ENCODE measurements at places on chromosomes 1 and 21. TPM values are rescaled to one million over a fixed set of nuclear protein-coding genes. Genes with fewer than 3 reads are reported as not detected.

HTR1D gene
- not detected for total RNA-seq

F5 gene
- total RNA-seq = 3.9 TPM

DNA sequence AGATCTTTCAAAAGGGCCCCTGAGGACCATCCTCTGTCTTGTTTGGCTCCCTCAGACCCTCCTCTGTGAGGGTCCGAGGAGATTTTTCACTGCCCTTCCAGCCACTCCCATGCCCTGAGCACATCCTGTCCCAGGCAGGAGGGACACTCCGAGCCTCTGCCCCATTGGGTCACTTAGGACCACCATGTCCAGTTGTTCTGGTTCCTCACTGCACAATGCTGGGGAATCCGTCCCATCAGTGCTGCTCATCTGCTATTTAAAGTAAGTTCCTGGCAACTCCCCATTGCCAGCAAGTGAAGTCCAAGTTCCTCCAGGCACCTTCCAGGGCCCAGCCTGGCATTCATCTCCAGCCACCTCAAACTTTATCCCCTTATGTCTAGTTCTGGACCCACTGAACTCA lies 117.5 kb upstream of the GRIK3 start:
- no peaks in the 10 kb centered on the region for H3K4me1 ChIP-seq
- H3K27ac ChIP-seq = no peak overlapping the region
- H3K36me3 ChIP-seq = no peaks in the 10 kb centered on the region
- no peak overlapping the region for H3K4me3 ChIP-seq
- peak; percentile 16 for DNase-seq

ORC1 gene
- total RNA-seq = 1.7 TPM

DNA sequence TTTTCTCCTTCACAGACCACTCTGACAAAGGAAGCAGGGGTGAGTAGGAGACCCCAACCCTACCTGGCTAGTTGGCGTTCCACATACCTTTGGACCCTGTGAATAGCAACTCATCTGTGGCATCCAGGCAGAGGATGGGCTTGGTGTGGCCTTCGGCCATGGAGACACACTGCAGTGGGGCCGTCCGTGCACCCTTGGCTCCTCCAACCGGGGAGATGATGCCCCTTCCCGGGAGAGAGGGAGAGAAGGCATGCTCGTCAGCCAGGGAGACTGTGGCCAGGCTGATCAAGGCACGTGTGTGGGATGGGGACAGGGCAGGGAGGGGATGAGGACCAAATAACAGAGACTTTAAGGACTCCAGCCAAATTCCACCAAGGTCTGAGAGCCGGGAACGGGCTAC lies 42.6 kb downstream of the KIF21B start:
- no peak overlapping the region for H3K4me3 ChIP-seq
- H3K27me3 ChIP-seq = no peaks in the 10 kb centered on the region
- no peak overlapping the region for H3K27ac ChIP-seq
- no peak for DNase-seq

ADGRB2 gene
- 3.9 TPM for total RNA-seq

- peak overlapping the region; percentile 98 for H3K4me3 ChIP-seq
- H3K27me3 ChIP-seq = no peaks in the 10 kb centered on the region
- H3K36me3 ChIP-seq = no peaks in the 10 kb centered on the region
- H3K4me1 ChIP-seq = peaks cover 24% of the 10 kb centered on the region
These were observed 1.1 kb downstream of the TTC3 start for GRCh38 chr21:37074197-37074510.

DNA sequence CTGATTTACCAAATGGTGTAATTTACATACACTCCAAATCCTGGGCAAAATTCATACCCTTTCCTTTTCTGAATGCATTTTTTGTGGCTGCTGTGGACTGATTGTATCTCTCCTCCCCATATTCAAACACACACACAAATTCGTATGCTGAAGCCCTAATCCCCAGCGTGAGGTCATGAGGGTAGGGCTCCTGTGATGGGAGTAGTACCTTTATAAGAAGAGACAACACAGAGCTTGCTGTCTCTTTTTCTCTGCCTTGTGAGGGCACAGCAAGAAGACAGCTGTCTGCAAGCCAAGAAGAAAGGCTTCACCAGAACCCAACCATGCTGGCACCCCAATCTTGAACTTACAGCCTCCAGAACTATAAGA lies 24.4 kb downstream of the DUSP10 start:
- H3K27ac ChIP-seq = peak overlapping the region; percentile 54
- peaks cover 22% of the 10 kb centered on the region for H3K4me1 ChIP-seq
- H3K27me3 ChIP-seq = no peaks in the 10 kb centered on the region
- H3K4me3 ChIP-seq = no peak overlapping the region
- H3K36me3 ChIP-seq = no peaks in the 10 kb centered on the region
- no peak for DNase-seq

REG4 gene
- total RNA-seq = not detected

DNA sequence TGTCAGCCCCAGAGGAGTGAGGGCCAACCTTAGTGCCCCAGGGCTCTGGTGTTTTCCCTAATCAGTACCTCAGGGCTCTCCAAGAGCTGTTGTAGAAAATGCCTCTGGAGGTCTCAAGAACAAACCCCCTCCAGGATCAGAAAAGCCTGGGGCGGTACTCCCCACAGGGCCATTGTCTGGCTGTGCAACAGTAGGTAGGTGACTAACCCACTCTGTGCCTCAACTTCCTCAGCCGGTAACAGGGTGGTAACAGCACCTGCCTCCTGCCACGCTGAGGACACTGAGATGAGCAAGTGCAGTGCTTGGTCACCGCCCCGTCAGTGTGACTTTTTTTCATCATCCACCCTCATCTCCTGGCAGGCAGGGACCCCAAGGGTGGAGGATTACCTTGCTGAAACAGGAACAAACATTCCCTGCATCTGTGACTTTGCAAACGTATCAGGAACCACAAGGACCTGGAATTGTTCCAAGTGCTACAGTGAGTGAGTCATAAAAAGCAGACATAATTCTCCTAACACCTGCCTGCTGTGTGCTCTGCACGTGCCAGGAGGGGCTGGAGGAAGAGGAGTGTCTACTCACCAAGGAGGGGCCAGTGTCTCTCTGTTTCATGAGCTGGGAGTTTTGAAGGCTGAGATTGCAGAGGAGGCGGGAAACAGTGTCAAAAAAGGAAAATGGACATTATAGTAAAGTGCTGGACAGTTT lies 440.8 kb downstream of the NPHP4 start:
- H3K27me3 ChIP-seq = no peaks in the 10 kb centered on the region
- no peak overlapping the region for H3K27ac ChIP-seq
- peak; percentile 64 for DNase-seq
- H3K4me3 ChIP-seq = no peak overlapping the region
- no peaks in the 10 kb centered on the region for H3K4me1 ChIP-seq

GRCh38 chr1:16605532-16606505 lies 7.5 kb downstream of the NBPF1 start:
- H3K4me3 ChIP-seq = no peak overlapping the region
- no peak overlapping the region for H3K27ac ChIP-seq
- peak; percentile 88 for DNase-seq
- H3K36me3 ChIP-seq = no peaks in the 10 kb centered on the region

DPH2 gene
- 15.2 TPM for total RNA-seq

DNA sequence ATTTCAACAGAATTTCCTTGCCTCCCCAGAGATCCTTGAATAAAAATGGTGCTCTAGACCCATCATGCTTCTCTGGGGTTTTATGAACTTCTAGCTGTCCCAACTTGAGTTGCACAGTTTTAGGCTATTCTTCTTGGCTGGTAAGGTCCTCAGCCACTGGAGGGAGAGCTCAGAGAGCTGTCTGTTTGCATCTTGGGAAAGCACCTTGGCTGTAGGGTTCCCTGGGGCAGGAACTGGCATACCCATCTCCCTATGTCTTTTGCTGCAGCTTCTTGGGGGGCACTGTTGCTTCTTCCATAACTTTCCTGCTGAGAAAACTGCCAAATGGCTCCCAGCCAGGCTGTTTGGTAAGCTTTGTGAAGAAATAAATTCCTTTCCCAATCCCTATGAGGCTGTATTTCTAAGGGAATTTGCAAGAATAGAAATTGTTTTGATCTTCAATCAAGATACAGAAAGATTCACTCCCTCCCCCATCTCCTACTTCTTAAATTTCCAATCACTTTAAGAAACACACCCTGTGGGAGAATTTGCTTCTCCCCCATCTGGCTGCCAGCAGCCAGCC lies 8.2 kb upstream of the FMOD start:
- H3K4me3 ChIP-seq = no peak overlapping the region
- no peaks in the 10 kb centered on the region for H3K36me3 ChIP-seq
- peak overlapping the region; percentile 13 for H3K27ac ChIP-seq
- H3K27me3 ChIP-seq = no peaks in the 10 kb centered on the region
- no peak for DNase-seq

CD160 gene
- 0.49 TPM for total RNA-seq

DNA sequence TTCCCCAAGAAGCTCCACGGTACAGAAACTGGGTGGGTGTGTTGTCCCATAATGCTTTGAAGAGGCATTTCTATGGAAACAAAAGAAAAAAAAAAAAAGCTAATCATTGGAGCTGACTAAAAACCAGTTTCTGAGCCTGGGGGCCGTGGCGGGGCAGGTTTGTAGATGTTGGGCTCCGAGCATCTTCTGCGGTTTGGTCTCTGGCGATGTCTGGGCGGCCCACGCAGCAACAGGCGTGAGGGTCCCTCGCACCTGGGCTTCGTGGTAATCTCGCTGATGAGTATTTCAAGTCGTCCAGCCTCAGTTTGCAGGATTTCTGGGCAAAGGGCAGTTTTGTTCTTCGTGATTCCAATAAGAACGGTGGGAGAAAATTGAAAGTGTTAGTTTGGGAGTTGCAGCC lies 6.8 kb downstream of the TP73 start:
- DNase-seq = no peak
- H3K4me1 ChIP-seq = no peaks in the 10 kb centered on the region
- no peaks in the 10 kb centered on the region for H3K36me3 ChIP-seq
- no peaks in the 10 kb centered on the region for H3K27me3 ChIP-seq
- no peak overlapping the region for H3K4me3 ChIP-seq
- H3K27ac ChIP-seq = no peak overlapping the region

GRCh38 chr1:170114906-170115305 lies 30.9 kb upstream of the NTMT2 start:
- no peak for DNase-seq
- H3K27me3 ChIP-seq = no peaks in the 10 kb centered on the region
- H3K4me3 ChIP-seq = no peak overlapping the region
- H3K4me1 ChIP-seq = no peaks in the 10 kb centered on the region

E2F2 gene
- 2.9 TPM for total RNA-seq

SPOCD1 gene
- 4.2 TPM for total RNA-seq

DNA sequence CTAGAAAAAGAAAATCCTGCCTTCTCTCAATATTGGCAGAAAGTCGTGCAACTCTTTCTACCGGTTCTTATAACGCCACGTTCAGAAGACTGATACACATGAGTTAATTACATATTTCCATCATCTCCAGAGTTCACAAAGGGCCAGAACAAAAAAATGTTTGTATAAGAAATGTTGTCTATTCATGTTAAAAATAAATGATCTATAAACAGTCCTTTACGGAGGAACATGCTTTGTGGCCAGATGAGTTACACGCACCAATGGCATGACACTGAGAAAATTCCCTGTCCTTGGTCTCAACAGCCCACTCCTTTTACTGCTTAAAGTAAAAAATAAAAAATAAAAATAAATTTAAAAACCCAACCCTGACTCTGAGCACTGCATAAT lies 29.5 kb downstream of the C2CD2 start:
- peaks cover 44% of the 10 kb centered on the region for H3K4me1 ChIP-seq
- no peak overlapping the region for H3K27ac ChIP-seq
- no peaks in the 10 kb centered on the region for H3K27me3 ChIP-seq
- no peak for DNase-seq
- H3K4me3 ChIP-seq = no peak overlapping the region

GRCh38 chr1:2352897-2353550 lies 38.3 kb downstream of the MORN1 start:
- no peak overlapping the region for H3K27ac ChIP-seq
- H3K36me3 ChIP-seq = no peaks in the 10 kb centered on the region
- DNase-seq = no peak
- no peak overlapping the region for H3K4me3 ChIP-seq

PITHD1 gene
- total RNA-seq = 63.6 TPM

DNA sequence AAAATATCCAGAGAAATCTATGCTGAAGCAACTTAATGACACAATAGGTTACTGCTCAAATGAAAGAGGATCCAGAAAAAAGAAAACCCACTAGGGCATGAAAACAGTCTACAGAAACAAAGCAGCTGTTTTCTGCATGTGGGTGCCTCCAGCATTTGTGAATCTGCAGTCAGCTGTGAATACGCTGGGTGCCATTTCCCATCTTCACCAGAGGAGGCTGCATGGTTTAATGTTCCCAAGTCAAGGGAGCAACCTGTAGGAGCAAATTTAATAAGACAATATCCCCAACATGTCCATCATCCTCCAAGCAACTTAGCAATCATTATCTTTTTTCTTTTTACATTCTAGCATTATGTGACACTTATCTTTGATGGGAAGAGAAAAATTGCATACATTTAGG lies 396.6 kb downstream of the BRINP2 start:
- H3K4me3 ChIP-seq = no peak overlapping the region
- no peak overlapping the region for H3K27ac ChIP-seq
- no peak for DNase-seq
- no peaks in the 10 kb centered on the region for H3K4me1 ChIP-seq
- H3K27me3 ChIP-seq = no peaks in the 10 kb centered on the region
- no peaks in the 10 kb centered on the region for H3K36me3 ChIP-seq

WDR64 gene
- not detected for total RNA-seq

- no peaks in the 10 kb centered on the region for H3K36me3 ChIP-seq
- no peak overlapping the region for H3K27ac ChIP-seq
- no peak for DNase-seq
- no peaks in the 10 kb centered on the region for H3K4me1 ChIP-seq
- no peak overlapping the region for H3K4me3 ChIP-seq
These were observed 322.7 kb downstream of the ZNF326 start for GRCh38 chr1:90317628-90318027.

GRCh38 chr21:43775795-43776430 lies at the start of gene CSTB:
Gene CSTB, minus strand, starts transcription at chr21:43776308. Its CDS starts 39 bp downstream, at chr21:43776269.
- peaks cover 20% of the 10 kb centered on the region for H3K36me3 ChIP-seq
- H3K4me1 ChIP-seq = peaks cover 16% of the 10 kb centered on the region
- peak within 1 kb of the TSS; percentile 81 for H3K4me3 ChIP-seq
- no peak for DNase-seq

DNA sequence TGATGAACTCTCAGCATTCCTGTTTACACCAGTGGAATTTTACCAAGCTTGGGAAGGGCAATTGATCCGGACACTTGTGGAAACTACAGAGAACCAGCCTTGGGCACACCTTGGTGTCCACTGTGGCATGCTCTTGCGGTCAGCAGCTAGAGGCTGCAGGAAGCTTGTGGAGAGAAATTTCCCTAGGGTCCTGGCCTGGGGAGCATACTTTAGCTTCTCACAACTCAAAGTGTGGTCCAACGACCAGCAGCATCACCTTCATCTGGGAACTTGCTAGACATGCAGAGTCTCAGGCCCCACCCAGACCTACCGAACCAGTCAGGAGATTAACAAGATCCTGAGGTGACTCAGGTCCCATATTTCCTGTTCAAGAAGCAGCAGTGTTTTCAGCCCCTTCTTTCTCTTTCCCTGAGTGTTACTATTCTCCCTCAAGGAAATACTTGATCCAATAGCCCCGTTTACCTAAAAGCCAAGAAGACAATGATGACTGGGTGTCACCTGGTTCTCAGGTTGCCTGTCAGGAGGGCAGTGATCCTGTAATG lies 55.7 kb upstream of the KCNE2 start:
- no peak overlapping the region for H3K4me3 ChIP-seq
- no peaks in the 10 kb centered on the region for H3K27me3 ChIP-seq
- no peak overlapping the region for H3K27ac ChIP-seq
- no peak for DNase-seq

RAB42 gene
- total RNA-seq = 2.5 TPM

GRCh38 chr1:36909946-36910725 lies 124.2 kb downstream of the GRIK3 start:
- H3K27ac ChIP-seq = no peak overlapping the region
- H3K36me3 ChIP-seq = no peaks in the 10 kb centered on the region
- no peaks in the 10 kb centered on the region for H3K4me1 ChIP-seq
- no peak overlapping the region for H3K4me3 ChIP-seq
- DNase-seq = peak; percentile 72
